ENCODE measurements at places on chromosomes 12 and 14.

GRCh38 chr14:69395929-69396328, 2.2 kb downstream of the ERH start:
- DNase-seq: no peak

DNA sequence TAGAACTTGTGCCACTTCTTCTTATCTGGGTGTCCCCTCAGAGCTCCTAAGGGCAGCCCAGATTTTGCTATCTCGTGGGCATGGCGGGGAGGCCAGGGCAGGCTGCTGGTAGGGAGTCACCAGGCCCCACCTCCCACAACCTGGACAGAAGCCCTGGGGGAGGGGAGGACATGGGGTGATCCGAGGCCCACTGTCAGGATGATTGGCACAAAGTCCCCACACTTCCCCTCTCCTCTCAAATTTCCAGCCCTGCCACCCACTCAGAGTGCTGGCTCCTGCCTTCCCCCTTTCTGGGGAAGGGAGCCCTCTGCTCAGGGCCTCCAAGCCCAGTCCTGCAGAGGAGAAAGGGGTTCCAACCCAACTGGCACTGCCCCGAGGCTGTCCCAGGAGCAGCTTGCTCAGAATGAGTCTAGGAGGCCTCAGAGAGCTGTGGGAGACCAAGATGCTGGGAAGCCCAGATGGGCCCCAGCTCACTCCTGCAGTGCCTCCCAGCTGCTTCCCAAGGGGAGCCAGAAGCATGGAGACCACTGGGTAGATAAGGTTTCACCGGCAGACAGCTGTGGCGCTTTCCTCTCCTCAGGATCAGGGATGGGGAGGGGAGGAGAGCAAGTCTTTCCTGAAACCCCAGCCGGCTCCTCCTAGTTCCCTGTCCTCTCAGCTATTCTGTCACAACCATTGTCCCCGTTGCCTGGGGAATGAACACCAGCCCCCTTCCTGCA, 82.8 kb downstream of the B4GALNT3 start:
- no peak for DNase-seq

DNA sequence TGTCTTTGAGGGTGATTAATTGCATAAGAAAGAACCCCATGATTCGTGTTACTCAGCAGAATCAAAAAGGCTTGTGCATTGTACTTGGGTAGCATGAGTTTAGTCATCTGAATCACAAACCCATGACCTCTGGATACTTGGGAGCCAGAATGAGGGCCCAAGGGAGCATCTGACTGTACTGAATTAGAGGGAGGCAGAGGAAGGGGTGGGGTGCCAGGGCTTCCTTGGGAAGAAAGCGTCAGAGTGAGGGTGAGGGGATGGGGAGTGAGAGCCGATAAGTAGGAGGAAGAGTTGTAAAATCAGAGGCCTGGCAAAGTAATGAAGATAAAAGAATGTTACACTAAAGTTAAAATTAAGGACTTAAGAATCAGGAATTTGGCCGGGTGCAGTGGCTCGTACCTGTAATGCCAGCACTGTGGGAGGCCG, 29.8 kb downstream of the GPRC5D start:
- DNase-seq: peak; percentile 86

DNA sequence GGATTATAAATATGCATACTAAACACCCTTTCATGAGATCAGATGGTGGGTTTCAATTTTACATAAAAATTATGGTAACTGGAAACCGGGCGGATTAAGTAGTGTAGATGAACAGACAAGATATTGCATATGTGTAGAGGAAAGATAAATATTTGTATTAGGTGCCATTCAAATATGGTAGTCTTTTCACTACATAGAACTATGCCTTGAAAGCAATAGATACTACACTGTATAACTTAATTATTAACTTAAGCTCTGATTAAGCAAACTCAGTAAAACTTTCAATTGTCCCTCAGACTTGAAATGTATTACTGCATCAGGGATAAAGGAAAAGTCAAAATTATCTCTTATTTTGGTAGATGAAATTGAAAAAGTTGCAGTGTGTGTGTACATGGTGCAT, 1.9 kb downstream of the PTPN21 start:
- no peak for DNase-seq

DNA sequence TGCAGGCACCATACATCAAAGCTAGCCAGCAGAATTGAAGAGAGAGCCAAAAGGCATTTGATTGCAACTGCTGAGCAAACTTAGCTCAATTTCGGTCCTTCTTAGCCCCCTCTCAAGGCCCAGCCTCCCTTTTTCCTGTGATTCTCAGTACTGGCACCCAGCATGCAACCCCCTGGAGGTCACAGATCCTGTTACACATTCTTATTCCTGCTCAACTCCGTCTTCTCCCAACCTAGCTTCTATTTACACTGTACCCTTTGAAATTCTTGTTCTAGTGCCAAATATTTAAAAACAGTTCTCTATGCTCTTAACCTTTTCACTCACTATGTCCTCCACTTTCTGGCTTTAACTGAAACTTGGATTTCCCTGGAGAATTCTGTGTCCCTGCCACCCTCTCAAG, 131.3 kb upstream of the CPSF6 start:
- DNase-seq: peak; percentile 88
